CD4-positive, CD25-positive, alpha-beta regulatory T cell (primary cell): ENCODE measurements at places on chromosomes 5 and 9.
A peak's percentile ranks its signal among the peaks of the same experiment; 100 is the strongest.

- no peak for DNase-seq
Observed at GRCh38 chr9:127116088-127116726, 6.2 kb downstream of the ANGPTL2 start.

DNA sequence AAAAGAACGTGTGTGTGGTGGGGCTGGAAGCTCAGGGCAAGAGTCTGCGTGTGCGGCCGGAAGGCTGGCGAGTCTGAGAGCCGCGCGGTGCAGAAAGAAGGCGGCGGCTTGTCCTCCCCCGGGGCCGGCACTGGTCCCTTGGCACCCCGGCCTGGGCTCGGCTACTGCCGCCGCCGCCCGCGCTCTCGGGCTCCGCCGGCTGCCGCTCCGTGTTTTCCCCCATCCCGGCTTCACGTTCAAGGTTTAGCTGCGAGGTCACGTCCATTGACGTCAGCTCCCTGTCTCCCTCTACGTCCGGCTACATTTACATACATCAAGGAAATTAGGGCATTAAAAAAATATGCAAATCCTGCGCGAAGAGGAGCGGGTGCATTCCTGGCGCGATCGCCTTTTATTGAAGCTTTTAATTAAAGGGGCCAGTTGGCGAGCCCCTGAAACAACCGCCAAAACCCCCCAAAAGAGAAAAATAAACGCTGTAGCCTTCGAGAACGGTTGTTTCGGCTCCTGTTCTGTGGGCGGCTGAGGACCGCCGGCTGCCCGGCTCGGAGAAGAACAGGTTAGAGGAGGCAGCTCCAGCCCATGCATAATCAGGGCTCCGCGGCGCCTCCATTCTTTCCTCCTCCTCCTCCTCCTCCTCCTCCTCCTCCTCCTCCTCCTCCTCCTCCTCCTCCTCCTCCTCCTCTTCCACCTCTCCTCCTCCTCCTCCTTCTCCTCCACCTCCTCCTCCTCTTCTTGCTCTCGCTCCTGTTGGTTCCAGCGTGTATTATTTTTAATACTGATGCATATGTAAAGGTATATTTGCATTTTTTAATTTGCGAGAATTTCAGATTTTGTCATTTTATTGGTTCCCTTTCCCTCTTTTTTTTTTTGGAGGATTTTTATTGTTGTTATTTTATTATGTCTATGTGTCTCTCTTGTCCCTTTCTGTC, 207.0 kb downstream of the MEF2C start:
- no peak for DNase-seq

DNA sequence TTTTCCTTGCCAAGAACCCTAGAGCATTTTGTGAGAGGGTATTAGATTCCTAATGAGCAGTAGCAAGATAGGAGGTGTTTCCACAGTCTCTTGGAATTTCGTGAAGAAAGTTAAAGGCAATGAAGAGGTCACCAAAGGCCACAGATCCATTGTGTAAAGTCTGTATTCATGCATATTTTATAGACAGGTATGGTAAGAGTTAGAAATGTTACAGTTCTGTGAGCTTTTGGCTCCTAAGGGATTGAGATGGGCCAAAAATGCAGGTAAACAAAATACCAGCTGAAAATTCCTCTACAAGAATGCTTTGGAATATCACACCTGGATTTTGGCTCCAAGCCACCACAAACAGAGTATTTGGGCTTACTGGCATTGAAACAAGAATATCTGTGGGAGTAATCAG, 47.4 kb upstream of the FST start:
- DNase-seq = no peak

GRCh38 chr9:83656952-83657351, 34.0 kb downstream of the IDNK start:
- no peak for DNase-seq

- no peak for DNase-seq
Observed at GRCh38 chr9:83563360-83563759, 25.2 kb upstream of the FRMD3 start.

- DNase-seq = no peak
Observed at GRCh38 chr5:103674739-103675138, 112.2 kb upstream of the NUDT12 start.

DNA sequence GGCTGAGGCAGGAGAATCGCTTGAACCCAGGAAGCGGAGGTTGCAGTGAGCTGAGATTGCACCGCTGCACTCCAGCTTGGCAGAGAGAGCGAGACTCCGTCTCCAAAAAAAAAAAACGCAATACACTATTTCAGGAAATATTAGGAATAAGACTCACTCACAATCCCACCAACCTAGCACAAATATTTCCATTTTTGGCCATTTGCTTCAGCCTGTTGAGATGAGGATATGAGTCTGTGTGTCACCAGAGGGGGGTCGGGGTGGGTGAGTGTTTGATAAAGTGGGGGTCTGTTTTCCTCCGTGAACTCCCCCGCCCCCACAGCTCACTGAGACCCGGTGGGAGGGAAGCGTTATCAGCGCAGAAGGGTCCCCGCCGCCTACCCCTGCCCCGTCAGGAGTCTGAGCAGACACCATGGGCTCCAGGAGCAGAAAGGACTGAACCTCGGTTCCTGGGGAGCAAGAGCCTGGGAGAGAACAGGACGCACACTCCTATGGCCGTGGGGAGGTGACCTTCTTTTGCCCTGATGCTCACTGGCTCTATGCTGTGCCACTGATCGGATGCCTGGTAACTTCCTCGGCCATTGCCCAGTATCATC, 153.8 kb upstream of the PHYKPL start:
- no peak for DNase-seq

- no peak for DNase-seq
Observed at GRCh38 chr9:14433351-14434157, 119.6 kb upstream of the NFIB start.

GRCh38 chr9:92328225-92328624, 2.5 kb downstream of the CENPP start:
- no peak for DNase-seq

GRCh38 chr9:6106711-6107339, 91.4 kb upstream of the RANBP6 start:
- DNase-seq = peak; percentile 13

DNA sequence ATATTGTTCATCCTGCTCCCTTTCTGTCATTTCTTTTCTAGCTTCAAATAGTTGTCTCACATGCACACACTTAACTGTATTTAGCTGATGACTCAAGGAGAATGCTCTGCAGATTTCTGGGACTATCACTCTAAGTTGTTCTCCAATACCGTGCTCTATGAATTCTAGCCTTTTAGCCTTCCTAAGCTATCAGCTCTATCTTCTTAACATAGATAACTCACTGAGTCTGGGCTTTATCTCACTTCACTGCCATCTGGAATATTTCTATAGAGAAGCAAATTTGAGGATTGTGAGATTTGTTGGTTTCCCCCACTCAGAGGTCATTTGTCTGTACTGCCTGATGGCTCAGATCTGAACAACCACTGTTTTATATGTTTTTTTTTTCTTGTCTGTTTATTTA, 369.7 kb downstream of the TUSC1 start:
- no peak for DNase-seq

- no peak for DNase-seq
Observed at GRCh38 chr5:137385064-137385463, 114.1 kb downstream of the SPOCK1 start.

- DNase-seq = no peak
Observed at GRCh38 chr9:110370315-110370714, 32.7 kb upstream of the TXNDC8 start.

GRCh38 chr5:175466700-175467318, 11.6 kb upstream of the SFXN1 start:
- no peak for DNase-seq

DNA sequence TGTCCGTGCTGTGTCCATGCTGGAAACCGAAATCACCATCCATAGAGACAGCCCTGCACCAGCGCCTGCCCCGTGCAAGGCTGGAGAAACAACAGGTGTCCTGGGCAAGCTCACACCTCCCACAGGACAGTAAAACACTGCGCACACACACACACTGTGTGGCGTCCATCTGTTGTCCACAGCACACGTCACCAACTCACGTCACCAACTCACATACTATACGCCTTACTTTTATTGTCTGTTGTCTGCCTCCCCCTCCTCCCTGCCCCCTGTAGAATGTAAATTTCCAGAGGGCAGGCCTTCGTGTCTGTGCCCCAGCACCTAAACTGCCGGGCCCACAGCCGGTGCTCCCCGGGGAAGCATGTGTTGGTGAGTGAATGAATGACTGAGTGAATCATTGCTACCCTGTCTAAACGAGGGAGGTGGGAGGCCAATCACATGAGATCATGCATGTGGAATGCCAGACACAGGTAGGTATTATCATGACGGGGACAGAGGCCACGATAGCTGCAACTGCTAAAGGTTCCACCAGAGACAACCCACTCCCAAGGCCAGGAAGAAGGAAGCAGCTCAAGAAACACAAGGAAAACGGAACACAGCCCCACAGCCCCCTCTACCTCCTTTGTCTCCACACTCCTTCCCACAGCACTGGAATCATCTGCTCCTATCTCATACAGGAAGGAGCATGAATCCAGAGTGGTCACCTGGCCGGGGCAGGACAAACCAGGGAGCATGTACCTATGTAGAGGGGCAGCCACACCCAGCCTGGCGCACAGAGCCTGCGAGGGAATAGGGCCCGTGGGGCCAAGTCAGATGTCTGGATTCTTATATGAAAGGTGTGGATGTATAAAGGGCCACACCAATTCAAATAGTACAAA, 41.9 kb downstream of the STK10 start:
- DNase-seq = no peak

DNA sequence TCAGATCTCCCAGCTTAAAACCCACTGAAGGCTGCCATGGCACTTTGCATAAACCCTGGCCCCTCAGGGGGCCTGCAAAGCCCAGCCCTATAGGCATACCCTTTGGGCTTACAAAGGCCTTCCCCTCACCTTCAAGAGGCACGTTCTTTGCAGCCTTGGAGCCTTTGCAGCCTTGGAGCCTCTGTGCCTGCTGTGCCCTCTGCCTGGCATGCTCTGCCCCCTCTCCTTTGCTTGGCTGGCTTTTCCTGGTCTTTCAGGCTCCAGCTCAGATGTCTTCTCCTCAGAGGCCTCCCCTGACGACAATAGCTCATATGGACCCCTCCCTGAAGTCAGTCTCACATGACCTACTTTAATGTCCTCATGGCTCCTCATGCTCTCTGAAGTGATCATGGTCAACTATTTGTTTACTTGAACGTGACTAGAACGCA, 60.3 kb downstream of the CXXC5 start:
- DNase-seq = no peak

- DNase-seq = no peak
Observed at GRCh38 chr5:124952079-124952478, 205.6 kb upstream of the ZNF608 start.
